ENCODE measurements at places on chromosomes 2 and 18.

GRCh38 chr2:56068746-56069145 is 115.0 kb upstream of the CCDC85A start:
- DNase-seq: no peak

DNA sequence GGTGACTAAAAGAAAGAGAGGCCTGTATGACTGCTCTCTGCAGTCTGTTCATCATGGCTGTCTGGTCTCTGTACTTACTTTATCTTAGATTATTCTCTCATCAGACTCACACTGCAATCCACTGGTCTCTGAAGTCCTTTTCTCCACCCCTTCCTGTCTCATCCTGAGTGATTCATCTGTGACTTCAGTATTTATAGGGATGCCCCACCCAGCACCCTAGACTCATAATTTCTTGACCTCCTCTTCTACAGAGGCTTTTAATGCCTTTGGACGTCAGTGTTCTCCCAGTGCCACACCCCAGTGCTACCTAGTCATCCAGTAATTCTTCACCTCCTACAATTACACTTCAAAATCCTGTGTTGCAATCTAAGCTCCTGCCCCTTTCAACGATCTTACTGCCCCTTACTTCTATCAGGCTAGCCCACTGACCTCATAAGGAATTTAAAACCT is 14.9 kb upstream of the ITPRID2 start:
- no peak for DNase-seq

- DNase-seq: no peak
Observed at GRCh38 chr18:59459369-59460071, 100.5 kb upstream of the LMAN1 start.

GRCh38 chr18:59002974-59003594 is 136.6 kb upstream of the SEC11C start:
- DNase-seq: no peak

GRCh38 chr2:205117125-205117524 is 565.2 kb upstream of the NRP2 start:
- no peak for DNase-seq

DNA sequence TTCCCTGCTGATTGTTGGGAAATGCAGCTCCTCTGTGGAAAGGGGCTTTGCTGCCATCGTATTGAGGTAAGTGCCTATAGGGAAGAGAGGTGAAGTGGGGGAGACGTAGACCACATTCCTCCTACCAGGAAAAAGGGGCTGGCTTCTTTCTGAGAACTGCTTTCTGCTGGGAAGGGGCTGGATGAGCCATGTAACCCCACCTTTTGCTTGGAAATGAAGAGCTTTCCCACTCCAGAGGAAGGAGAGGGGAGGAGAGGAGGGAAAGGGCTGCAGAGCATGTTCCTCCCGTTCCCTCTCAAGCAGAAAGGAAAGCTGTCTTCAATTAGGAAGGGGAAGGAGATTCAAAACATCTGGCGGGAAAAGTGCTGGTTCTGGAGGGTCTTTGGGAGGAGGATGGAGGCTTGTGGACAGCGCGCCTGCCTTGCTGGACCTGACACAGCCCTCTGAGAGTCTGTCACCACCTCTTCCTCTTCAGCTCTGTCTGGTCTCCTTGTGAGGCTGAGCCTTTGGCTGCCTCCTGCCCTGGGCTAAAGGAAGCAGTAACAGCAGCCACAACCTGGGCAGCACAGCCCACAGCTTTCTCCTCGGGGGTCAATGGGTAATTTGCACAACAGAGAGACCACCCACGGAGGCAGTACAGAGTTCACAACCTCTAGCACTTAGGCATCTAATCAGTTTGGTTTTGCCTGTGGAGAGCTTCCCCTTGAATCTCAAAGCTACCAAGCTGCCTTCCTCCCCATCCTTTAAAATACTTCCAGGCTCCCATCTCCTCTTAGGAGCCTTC is 410.0 kb upstream of the TNP1 start:
- no peak for DNase-seq

- DNase-seq: no peak
Observed at GRCh38 chr2:160837416-160837815, 322.8 kb upstream of the TANK start.

GRCh38 chr2:3159782-3160545 is 217.7 kb downstream of the EIPR1 start:
- DNase-seq: no peak

DNA sequence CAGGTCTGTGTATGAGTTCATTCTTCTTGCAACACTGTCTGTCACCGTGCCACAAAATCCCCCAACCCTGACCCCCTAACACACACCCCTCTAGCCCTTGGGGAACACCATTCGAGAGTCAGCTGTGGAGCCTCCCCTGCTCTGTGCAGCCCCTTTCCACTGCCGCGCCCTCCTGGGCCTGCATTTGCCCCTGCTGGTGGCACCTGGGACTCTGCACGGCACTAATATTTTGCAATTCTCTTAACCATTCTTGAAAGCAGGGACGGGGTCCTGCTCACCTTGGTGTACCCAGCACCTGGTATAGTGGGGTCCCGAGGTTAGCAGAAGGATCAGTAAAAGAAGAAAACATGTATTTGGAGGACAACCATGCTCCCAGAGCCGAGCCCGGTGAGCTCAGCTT is 124.0 kb downstream of the HDAC4 start:
- no peak for DNase-seq

DNA sequence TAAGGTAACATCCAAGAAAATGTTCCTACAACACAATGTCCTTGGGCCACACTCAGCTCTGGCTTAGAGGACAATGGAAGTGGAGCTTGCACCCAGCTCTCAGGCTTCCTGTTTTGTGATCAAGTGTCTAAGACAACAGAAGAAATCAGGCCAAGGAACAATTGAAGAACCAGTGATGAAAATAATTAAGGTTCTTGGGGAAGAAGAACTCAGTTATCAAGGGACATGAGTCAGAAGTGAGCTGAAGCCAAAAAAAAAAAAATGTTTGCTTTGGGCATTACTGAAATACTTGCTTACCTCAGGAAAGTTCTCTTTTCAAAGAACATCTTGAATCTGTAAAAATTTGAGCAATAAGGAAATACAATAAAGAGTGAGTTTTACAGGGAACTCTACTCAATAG is 299.0 kb downstream of the FBXO15 start:
- no peak for DNase-seq

DNA sequence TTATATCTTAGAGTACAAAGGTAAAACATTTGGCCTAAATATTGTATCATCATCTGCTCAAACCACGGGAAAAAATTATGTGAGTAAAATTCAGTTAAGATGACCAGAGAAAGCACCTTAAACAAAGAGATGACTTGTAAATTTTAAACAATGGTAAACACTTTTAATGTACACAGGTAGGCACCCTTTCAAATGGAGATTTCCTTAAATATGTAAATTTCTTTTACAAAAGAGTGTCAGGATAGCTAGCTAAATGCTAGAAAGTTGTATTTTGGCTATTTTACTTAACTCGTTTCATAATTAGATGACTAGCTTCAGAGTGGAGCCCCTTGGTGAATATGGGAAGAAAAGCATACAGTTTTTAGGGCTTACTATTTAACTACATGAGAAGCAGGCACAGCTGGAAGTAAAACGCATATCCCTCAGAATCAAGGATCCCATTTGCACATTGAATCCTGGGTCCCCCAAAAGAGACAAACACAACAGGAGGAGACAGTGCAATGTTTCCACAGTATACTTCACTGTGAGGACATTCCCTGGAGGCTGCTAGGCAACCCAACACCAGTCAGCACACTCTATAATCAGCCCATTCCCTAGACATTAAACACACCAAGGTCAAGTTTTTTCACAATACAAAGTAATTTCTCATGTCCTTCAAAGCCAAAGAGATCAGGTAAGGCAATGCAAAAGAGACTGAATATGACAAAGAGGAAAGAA is 1154.4 kb downstream of the DPP10 start:
- no peak for DNase-seq
